ENCODE measurements at places on chromosomes 3 and 15.

DNA sequence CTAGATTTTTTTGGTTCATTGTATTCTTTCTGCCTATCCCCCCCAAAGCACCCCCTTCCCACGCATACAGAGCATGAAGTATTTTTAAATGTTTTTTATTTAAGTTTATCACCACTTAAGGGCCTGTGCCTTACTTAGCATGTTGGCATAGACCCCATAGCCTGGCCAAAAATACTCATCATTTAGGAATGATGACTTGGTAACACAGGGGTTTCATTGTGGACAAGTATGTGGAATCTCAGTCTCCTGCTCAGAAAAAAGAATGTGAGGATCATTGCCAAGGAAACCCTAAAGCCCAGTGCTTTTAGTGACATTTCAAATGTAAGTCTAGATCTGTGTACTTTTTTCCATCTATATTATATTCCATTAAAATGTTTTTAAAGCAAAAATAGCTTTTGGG, 146.3 kb downstream of the ALCAM start:
- peak; percentile 93 for DNase-seq

DNA sequence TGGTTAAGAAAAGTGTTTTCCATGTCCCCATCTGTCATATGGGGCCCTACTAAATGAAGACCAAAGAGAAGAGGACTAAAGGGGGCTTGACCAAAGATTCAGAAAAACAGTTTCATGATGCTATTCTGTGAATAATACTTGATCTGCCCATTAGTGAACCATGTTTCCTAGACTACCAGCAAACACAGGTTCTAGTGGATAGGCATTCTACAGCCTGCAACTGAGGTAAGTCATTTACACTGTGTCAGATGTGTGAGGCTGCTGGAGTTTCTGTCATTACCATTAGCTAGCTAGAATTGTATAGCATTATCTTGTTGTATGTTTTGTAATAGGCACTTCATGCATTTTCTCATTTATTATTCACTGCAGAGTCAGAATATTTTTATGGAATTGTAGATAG, 6.6 kb downstream of the GPR171 start:
- no peak for DNase-seq

- no peak for DNase-seq
Measured at GRCh38 chr3:37940242-37940908, 50.2 kb upstream of the VILL start.

DNA sequence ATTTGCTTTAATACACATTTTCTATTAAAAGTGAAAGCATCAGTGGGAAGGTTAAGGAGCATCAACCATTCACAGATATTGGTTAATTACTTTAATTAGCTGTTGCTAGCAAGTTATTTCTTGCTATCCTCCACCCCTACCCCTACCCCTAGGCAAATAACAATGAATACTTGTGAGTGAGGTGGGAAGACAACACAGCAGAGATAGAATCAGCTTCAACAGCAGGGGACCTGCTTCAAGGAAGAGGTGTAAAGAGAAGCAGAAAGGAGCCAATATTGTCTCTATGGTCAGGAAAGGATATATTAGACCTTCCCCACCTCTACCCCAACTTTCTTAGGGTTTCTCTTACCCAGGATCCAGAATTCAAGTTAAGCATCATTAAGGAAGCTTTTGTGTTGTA, 149.4 kb downstream of the SNRK start:
- no peak for DNase-seq

DNA sequence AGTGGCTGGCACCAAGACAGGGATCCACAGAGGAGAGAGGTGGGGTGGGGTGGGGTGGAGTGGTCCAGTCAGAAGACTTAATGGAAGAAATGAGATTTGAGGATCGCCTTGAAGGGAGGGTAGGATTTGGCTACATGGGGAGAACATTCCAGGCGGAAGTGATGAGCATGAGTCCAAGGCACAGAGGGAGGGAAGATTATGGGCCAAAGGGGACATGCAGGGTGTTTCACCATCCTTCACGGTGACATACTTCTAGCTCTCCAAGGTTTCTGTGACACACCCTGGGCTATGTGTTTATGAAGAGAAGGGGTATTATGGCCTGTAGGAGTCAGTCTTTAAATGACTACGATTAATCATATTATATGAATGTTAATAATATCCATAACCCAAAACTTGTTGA, 7.7 kb upstream of the FBN1 start:
- DNase-seq: no peak

DNA sequence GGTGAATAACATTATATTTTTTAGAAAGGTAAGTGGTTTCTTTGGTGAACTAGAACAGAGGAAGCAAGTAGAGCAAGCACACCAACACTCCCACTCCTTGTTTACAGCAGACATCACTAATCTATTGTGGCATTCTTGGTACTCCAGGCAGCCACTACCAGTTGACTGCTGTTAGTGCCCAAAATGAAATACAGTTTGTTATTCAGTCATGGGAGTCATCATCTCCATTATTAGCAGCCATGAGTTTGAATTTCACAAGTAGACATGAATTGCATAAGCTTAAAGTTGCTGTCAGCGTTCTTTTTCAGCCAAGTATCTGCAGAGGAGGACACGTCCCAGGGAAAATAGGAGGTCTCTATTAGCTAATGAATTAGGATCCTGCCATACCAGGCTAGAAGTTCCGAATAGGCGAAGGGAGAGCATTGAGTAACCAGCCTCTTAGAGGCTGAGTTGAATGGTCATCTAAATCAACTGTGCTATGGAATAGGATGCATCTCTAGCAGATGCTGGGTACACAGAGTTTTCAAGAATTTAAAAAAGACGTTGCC, 252.7 kb upstream of the ICE2 start:
- DNase-seq: no peak

GRCh38 chr3:72123908-72124441, 339.0 kb upstream of the PROK2 start:
- peak; percentile 67 for DNase-seq

GRCh38 chr3:136141291-136141785, 54.8 kb downstream of the MSL2 start:
- DNase-seq: peak; percentile 35

DNA sequence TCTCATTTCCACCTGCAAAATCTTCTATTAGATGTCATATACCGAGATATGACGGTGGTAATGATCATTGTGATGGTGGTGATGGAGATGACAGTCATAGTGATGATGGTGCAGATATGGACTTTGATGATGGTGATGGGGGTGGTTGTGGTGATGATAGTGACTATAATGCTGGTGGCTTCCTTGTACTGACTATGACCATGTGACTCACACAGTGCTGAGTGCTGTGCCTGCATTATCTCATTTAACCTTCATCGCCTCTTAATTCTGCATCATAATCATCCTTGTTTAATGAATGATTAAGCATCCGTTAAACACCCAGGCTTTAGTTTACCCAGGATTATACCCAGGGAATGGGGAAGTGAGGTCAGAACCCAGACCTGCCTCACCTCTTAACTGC, 331.7 kb downstream of the FEZF2 start:
- no peak for DNase-seq

DNA sequence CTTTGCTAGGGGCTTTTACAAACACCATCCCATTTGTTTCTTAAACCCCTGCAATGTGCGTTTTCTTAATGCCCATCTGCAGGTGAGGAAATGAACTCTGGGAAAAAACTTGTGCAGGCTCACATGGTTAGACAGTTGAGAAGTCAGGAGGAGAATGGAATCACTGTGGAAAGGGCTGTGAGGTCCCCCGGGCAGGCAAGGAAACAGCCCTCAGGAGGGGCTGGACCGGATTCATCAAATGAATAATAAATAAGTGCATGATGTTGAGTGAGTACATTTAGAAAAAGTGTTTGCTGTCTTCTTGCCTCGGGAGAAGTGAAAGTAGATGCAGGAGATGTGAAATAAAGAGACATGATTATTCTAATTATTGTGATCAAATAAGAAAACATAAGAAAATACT, 76.6 kb downstream of the PGPEP1L start:
- DNase-seq: no peak

DNA sequence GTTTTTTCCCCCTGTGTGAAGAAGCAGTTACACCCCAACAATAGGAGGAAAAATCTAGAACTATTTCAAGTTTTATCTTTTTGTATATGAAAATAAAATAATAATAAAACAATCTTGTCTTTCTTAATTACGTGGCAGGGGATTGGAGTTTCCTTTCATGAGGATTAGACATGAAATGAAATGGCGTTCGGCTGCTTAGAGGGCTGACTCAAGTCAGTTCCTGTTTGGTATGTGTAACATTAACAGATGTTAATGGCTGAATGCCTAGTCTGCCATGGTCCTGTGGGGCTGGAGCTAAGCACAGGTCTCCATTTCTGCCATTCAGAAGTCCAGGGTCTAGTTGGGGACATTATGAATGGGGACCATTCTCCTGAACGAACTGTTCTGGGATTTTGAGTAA, 3.1 kb upstream of the EXOG start:
- peak; percentile 67 for DNase-seq

- no peak for DNase-seq
Measured at GRCh38 chr3:39191773-39192172, 622 bp downstream of the XIRP1 start.

DNA sequence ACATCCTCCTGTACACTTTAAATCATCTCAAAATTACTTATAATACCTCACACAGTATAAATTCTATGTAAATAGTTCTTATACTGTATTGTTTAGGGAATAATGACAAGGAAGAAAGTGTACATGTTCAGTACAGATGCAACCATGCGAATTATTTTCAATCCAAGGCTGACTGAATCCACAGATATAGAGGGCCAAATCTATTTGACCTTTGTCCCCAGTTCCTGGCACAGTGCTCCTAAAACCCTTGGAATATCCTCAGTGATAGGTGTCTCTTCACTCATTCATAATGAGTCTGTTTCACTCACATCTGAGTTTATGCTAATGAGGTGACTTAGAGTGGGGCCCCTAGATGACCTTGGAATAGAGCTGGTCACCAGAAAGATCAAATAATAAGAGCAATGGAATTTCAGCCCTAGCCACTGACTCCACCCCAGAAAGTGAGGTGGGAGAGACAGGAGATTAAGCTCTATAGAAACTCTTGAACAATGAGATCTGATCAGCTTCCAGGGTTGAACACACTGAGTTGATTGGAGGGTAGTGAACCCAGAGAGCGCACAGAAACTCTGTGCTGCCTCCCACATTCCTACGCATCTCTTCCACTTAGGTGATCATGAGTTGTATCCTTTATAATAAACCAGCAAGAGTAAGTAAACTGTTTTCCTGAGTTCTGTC, 65.3 kb downstream of the ADAM10 start:
- no peak for DNase-seq

DNA sequence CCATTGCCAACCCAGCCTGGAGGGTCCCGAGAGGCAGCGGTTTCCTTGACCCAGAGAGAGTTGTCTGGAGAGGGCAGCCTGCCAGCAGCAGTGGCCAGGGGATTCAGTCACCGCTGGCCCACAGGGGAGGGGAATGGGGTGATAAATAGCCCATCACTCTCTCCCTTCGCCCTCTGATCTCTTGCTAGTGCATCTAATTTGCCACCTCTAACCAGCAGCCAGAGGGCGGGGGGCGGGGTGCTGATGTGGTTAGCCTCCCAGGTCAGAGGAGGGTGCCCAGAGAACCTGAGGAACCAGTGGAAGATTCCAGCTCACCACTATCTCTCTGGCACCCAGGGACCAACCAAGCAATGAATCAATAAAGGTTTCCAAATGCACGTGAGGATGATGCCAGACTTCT, 35.1 kb upstream of the SLC6A11 start:
- no peak for DNase-seq

- peak; percentile 25 for DNase-seq
Measured at GRCh38 chr3:32480604-32481003, 22.0 kb downstream of the CMTM6 start.

GRCh38 chr3:19543212-19543841, 390.7 kb downstream of the EFHB start:
- no peak for DNase-seq

GRCh38 chr3:89699771-89700170, 592.4 kb downstream of the EPHA3 start:
- no peak for DNase-seq

GRCh38 chr15:57017024-57017423, 98.6 kb downstream of the TCF12 start:
- DNase-seq: peak; percentile 36

DNA sequence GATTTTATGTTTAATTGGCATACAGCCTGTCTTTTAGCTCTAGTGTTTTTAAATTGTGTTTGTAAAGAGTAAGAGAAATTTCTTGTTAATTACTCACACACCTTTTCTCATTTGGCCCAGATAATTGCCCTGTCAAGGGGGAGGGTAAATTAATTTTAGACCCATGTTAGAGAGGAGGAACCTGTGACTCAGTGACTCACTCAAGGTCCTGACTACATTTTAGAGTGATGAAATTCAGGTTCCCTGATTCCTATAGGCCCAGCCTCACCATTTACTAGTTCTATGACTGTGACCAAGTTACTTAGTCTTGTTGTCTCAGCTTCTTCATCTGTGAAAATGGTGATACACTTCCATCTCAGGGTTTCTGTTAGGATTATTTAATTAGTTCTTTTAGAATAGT, 125.2 kb upstream of the DPH6 start:
- DNase-seq: no peak

DNA sequence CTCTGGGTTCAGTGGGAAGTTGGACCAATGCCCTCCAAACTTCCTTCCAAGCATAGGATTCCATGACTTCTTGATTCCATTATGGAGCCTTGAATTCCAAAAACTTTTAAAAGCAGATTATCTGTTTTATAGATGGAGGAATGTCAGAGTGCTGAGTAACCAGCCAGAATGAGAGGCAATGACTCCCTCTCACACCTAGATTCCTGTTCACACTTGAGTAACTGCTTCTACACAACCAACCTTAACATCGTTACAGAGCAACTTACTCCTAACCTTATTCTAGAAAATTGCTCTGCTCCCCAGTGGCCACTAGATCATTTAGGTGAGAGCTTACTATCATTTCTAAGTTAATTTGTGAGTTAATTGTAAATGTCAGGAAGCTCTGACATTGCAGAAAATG, 24.2 kb upstream of the NR2F2 start:
- no peak for DNase-seq

GRCh38 chr3:107581230-107581629, 58.5 kb downstream of the BBX start:
- DNase-seq: no peak

GRCh38 chr3:127780536-127781400, 41.5 kb downstream of the MGLL start:
- DNase-seq: no peak

DNA sequence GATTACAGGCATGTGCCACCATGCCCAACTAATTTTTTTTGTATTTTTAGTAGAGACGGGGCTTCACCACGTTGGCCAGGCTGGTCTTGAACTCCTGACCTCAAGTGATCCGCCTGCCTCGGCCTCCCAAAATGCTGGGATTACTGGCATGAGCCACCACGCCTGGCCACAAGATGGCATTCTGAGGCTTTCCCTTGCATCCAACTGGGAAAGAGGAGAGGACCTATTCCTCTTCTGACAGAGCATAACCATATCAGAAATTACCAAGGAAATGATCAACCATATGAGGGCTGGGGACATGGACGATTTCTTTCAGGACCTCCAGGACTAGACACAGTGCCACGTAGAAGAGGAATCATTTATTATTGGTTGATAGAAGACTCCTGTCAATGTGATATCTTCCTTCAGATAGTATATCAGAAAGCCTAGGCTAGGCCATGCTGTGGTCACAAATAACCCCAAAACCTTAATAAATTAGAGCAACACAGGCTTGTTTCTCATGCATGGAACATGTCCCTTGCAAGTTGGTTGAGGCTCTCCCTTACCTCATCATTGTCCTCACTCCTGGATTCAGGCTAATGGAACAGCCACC, 372.3 kb upstream of the IL12A start:
- DNase-seq: peak; percentile 74

- DNase-seq: peak; percentile 20
Measured at GRCh38 chr3:177195242-177195991, 1.9 kb downstream of the TBL1XR1 start.
